NCI-H1436 (cell line): ENCODE measurements at places on chromosomes 3 and 15.
A peak's percentile ranks its signal among the peaks of the same experiment; 100 is the strongest.

- DNase-seq, result no peak
Measured at GRCh38 chr3:78116874-78117273, 1077.0 kb downstream of the ROBO2 start.

DNA sequence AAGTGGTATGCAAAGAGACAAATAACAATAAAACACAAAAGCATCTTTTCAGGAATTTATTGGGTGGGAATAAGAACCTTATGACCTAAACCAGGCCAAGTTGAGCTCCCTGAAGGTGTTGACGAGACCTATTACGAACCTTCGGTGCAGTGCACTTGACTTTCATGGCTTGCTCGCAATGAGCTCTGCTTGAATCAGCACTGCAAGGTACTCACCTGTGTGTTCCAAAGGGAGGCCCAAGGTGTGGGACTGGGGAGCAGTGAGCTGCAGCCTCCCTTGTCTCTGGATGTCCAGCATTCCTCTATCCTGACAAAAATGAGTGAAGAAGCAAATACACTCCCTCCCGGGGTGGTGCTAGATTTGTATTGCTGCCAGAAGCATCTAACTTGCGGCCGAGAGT lies at the start of gene MDFIC2:
TSS of gene MDFIC2 (minus strand) at position 303 of the 400 bp plus-strand sequence. CDS start 665 bp downstream, outside the sequence.
- no peak for DNase-seq

- no peak for DNase-seq
Measured at GRCh38 chr3:78507196-78507984, 1260.4 kb downstream of the ROBO1 start.

DNA sequence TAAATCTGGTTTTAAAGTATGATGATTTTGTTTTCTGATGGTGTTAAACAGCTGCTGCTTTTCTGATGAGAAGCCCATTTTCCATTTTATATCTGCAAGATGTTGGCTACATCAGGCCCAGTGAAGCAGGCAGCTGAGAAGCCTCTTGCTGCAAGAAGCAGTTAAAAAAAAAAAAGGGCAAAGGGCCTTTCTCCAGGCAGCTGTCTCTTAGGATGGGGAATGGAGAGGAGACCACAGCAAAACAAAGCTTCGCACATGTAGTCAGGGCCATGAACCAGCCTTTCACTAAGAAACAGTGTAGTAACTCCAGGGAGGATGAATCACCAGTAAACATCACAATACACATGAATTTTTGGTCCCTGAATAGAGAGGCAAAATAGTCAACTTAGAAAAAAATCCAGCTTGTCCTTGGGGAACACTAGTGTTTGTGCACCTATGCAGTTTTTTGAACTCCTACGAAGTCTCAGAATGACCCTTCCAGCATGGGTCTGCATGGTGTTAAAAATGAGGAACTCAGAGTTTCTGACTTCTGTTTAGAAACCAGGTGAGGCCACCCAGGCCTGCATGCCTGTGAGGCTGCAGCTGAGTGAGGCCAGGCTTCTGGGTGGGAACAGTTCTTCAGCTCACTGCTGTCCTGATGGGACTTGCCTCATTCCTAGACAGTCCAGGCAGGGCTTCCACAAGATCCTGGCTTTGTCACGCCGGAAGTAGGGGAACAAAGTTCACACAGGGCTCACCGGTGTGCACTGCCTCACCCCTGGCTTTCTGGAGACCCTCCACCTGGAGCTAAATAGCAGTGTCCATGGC lies 518.7 kb downstream of the MCTP2 start:
- no peak for DNase-seq

DNA sequence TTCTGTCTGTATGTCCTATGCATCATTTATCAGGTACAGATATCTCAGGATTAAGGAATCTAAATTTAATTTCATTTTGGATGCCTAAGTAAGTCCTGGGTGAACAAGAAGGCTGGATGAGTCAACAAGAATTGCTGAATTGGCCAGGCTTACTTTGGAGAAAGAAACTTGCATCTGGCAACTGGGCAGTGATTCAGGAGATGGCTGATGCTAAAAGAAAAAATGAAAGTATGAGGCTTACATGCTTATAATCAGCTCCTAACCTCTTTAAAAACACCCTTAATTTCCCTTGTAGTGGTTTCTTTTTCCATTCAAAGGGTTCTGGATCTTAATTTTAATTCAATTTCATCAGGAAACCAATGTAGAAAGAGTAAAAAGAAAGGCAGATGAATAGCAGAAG lies 228.8 kb upstream of the PEX5L start:
- DNase-seq, result no peak

GRCh38 chr3:29696311-29696710 lies 415.4 kb downstream of the RBMS3 start:
- DNase-seq, result no peak

- DNase-seq, result no peak
Measured at GRCh38 chr3:133412183-133413132, 12.6 kb downstream of the BFSP2 start.

DNA sequence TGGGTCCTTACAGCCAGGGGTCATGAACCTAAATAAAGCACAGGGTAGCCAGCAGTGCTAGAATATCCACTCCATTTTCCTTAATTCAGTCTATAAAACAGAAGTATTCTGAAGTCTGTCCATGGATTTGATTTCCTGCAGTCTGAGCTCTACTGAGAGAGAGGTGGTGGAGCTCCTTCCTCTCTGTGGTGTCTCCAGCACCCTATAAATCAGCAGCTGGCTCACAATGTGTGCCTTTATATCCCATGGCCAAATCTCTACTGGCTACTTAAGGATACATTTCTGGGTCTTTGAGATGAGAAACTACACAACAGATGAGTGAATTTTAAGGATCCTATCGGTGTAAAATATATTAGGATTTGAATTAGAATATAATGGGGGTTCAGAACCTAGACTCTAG lies 339.9 kb upstream of the RBMS3 start:
- no peak for DNase-seq

GRCh38 chr3:196501316-196502044 lies 2.1 kb downstream of the RNF168 start:
- DNase-seq, result no peak

DNA sequence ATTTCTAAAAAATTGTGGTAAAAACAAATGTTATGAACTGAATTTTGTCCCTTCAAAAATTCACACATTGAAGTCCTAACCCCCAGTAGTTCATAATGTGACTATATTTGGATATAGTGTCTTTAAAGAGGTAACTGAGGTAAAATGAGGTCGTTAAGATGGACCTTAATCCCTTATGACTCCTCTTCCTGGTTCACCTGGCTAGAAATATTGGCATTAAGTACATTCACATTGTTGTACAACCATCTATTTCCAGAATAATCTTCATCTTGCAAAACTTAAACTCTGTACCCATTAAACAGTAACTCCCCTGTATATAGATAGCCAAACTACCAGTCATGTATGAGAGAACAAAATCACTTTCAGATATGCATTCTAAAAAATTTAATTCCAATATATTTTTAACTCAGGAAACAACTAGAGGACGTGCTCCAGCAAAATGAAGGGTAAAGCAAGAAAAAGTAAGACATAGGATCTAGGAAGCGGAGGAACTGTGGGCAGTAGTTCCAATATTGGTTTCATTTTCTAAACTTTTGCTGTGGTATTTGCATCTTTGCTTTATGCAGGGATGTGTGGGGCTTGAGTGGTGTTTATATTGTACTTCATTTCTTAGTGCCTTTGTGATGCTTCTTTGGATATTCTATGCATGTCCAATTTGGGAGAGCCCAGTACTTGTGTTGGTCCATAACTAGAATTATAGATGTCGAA lies 36.7 kb upstream of the IL20RB start:
- DNase-seq, result no peak

DNA sequence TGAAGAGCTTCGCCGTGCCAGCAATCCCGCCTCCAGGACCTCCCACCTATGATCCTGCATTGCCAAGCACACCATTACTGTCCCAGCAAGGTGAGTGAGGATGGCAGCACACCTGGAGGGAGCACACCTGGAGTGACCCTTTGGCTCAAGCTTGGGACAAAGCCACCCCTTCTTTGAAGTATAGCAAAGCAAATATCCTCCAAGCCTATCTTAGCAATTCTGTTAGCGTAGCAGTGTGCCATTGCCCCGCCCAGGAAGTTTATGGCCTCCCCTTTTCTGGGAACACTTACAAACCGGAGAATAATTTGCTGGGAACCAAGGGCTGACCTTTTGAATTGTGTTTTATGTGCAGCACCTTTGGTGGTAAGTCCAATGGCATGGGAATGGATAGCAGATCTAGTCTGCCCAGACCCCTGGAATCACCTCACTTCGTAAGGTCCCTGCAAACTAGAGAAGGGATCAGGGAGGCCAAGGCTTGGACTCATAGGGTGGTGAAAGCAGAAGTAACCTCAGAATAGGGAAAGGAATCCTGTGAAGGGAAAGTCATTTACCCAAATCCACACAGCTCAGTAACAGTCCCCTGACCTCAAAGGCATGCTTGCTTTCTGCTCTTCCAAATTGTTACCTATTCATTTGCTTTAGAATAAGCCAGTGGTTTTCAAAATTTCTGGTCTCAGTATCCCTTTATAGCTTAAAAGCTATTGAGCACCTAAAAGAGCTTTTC lies 70.1 kb downstream of the HCN4 start:
- no peak for DNase-seq

GRCh38 chr3:189967254-189967865 lies 153.3 kb downstream of the P3H2 start:
- DNase-seq, result peak; percentile 67

- no peak for DNase-seq
Measured at GRCh38 chr15:90055182-90055581, 47.1 kb downstream of the IDH2 start.

DNA sequence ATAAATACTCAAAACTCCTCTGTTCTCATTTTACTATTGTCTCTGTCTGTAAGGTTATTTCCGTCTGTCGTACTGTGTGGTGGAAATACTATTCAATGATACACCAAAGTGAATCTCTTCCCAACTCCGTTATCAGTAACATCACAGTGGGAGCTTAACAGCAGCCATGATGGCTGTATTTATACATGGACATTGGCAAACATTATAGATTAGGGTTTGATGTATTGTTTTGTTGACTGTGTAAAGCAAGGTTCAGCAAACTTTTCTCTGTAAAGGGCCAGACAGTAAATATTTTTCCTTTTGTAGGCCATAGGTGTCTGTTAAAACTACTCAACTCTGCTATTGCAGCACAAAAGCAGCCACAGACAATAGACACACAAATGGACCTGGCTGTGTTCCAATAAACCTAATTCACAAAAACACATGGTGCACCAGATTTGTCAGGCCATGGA lies 23.2 kb downstream of the LIPC start:
- peak; percentile 70 for DNase-seq

DNA sequence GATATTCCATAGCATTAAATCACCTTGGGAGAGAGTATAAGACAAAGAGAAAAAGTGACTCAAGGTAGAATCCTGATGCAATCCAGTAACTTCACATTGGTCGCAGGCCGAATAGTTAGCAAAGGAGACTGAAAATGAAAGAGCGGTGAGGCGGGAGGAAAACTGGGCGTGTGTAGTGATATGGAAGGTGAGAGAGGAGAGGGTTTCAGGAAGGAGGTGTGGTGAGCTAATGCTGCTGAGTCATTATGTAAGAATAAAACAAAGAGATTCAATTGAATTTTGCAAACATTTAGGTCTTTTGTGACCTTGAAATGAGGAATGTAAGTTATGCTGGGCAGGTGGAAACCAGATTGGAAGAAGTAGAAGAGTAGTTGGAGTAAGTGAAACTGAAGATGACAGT lies 235.3 kb downstream of the C3orf38 start:
- DNase-seq, result no peak

GRCh38 chr3:178732824-178733223 lies 196.6 kb downstream of the KCNMB2 start:
- DNase-seq, result no peak

GRCh38 chr3:64975147-64975546 lies 287.3 kb upstream of the ADAMTS9 start:
- DNase-seq, result no peak

DNA sequence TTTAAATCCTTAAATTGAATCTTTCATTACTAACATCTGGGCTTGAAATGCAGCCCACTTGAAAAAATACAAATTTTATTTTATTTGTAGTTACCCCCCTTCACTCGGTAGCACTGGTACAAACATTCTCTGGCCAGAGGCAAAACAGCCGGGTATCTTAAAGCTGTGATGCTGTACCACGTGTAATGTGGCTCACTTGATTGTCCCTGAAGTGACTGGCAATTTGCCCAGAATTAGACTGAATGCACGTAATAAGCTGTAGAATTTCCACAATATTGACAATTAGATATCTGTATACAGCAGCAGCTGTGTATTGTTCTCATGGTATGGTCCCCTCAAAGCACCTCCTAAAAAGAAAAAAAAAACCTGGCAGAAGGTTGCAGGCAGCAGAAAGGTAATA lies 192.8 kb upstream of the TBC1D5 start:
- no peak for DNase-seq

DNA sequence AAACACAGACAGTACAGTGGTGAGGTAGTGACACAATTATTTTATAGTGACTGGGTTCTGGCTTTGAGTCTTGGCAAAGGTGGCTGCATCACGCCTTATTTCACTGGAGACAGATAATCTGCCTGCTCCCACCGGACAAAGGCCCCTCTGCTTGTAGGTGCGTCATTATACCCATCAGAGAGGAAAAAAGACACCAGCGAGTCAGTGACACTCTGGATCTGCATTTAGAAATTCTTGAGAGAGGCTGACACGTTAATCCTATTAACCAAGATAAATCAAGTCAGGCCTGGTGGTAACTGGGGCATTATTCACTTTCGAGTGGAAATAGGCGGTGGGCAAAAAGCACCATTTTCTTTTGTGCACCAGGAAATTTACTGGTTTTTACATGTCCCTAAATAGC lies 76.2 kb downstream of the NR2F2 start:
- DNase-seq, result no peak

- DNase-seq, result no peak
Measured at GRCh38 chr15:42723068-42723467, 13.9 kb downstream of the CDAN1 start.
